ENCODE measurements at places on chromosomes 1 and 21. TPM values are rescaled to one million over a fixed set of nuclear protein-coding genes. Genes with fewer than 3 reads are reported as not detected.

- DNase-seq = no peak
Measured at GRCh38 chr1:192877283-192877886, 68.5 kb downstream of the RGS2 start.

DNA sequence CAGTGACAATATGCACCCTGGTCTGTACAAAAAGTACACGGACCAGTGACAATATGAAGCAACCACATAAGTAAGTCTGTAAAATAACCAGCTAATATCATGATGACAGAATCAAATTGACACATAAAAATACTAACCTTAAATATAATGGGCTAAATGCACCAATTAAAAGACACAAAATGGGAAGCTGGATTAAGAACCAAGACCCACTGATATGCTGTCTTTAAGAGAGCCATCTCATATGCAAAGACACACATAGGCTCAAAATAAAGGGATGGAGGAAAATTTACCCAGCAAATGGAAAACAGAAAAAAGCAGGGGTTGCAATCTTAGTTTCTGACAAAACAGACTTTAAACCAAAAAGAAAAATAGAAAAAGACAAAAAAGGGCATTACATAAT, 70.4 kb upstream of the VCAM1 start:
- no peak for DNase-seq

GRCh38 chr21:44813149-44813548, 4.7 kb downstream of the SUMO3 start:
- DNase-seq = no peak

EDN2 gene
- 0.46 TPM for total RNA-seq

PRAMEF9 gene
- total RNA-seq = not detected

GRCh38 chr1:119504831-119505230, 2.2 kb upstream of the HSD3B1 start:
- DNase-seq = no peak

DNA sequence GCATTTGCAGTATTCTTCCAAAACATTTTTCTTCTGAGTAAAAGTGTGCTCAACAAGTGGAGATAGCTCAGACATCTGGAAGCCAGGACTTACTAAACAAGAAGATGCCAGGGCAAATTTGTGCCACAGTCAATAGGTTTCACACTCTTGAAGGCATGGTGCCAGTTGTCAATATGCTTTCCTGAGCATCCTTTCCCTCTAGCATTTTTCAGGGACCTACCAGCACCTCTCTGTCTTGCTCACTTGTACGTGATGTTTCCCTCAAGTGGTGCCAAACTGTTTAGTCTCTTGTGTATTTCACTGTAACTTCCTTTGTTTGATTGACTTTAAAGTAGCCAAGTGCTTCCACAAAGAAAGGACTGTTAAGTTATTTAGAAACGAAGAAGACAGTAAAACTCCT, 194.0 kb upstream of the SGIP1 start:
- no peak for DNase-seq

DNA sequence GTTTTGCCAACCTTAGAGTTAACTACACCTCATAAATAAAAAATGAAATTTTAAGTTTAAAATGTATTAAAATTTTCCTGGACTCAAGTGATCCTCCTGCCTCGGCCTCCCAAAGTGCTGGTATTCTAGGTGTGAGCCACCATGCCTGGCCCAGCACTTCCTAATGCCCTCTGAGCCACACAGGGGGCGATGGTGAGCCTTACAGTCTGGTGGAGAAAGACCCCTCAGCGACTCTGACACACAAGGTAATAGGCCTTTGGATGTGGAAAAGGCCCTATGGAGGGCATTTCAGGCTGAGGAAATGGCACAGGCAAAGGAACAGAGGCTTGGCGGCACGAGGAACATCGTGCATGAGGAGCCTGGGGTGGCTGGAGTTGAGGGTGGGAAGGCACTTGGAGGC, 6.7 kb downstream of the CITED4 start:
- DNase-seq = no peak

- no peak for DNase-seq
Measured at GRCh38 chr21:25297117-25297516, 310.2 kb downstream of the MRPL39 start.

Data from HT-29 (cell line).